Sciatic nerve (tissue), 2 donors: ENCODE measurements at places on chromosomes 2 and 18. TPM values are rescaled to one million over a fixed set of nuclear protein-coding genes. Genes with fewer than 3 reads are reported as not detected.

DNA sequence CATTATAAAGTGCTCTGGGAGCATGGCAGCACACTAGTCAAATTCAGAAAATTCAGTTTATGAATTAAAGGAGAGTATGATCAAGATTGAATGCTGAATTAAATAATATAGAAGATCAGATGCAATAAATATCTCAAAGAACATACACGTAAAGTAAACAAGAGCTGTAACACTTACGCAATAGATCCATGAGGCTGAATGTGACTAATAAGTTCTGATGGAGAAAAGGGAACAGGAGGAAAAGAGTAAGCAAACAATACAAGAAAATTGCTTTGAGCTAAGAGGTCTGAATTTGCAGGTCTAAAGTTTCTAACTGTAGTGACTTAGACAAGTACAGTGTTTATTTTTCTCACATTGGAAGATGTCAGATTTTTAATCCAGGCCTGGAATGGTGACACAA is 646.7 kb upstream of the ZNF804A start:
- DNase-seq: no peak

DNA sequence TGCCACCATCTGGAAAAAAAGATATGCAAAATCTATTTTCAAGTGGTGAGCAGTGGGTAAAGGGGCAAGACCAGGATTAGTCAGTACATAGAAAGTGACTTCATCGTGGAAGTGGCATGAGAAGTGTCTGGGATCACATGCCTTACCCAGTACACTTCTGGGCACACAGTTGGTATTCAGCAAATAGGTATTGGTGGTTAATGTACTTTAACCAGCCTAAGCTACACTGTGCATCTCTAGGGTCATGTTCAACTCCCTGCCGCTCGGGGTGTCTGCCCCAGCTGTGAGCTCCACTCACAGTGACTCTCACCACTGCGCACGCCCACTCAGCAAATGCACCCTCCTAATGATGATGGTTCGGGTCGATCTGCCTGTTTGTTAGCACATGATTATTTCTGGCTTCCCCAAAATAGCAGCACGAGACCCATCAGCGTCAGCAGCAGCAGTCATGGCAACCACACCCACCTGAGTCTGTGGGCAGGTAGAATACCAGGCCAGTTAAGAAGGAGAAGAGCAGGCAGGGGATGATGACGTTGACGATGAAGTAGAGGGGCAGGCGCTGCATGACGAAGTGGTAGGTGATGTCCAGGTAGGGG is 11.1 kb downstream of the CHRNA1 start:
- DNase-seq: no peak

The MCM6 gene
- total RNA-seq: 15.8 TPM

DNA sequence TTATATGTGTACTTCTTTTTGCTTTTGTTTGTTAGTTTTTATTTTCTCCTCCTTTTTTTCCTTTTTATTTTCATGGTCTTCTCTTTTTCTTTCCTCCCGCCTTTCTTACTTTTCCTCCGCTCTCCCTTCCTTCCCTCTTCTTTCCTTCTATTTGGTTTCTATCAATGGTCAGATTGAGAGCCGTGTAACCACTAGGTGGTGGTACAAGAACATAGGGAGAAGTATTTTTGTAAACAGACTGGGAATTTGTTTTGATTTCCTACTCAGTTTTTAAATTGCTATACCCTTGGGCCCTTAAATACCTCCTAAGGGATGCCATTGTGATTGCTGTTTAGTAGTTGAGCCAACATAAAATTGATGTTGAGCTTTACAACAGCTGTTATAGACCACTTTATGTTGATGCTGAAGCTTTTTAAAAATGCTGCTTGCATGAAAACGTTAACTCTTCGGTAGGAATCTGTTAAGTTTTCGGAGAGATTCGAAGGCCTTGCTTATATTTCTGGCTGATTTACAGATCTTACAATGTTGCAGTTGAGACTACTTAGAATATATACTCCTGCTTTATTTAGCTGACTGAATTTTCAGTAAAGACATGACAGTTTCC is 124.2 kb downstream of the UBE2E3 start:
- DNase-seq: no peak

The TMEM163 gene
- 0.45 TPM for total RNA-seq

- DNase-seq: no peak
These were observed 22.1 kb downstream of the SCYGR8 start for GRCh38 chr2:227767830-227768229.
